AG08396 (cell line): ENCODE measurements at places on chromosomes 13 and 19.

GRCh38 chr19:6412447-6413091, 12.0 kb downstream of the KHSRP start:
- DNase-seq, result no peak

DNA sequence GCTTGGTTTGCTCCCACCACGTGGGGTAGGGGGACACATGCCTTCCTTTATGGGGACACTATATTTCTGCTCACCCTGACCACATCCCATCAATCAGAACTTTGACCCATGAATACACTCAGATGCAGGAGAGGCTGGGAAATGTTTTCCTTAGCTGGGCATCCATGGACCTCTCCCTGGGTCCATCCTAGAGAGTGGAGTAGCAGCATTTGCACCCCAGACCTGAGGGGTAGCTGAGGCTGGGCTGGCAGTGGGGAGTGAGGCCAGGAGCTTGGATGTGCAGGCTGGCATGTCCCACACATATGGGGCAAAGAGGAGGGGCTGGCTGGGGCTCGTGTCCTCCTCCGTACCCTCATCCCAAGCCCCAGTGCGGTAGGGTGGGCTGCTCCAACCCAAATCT, 152.8 kb downstream of the TM9SF2 start:
- DNase-seq, result no peak

DNA sequence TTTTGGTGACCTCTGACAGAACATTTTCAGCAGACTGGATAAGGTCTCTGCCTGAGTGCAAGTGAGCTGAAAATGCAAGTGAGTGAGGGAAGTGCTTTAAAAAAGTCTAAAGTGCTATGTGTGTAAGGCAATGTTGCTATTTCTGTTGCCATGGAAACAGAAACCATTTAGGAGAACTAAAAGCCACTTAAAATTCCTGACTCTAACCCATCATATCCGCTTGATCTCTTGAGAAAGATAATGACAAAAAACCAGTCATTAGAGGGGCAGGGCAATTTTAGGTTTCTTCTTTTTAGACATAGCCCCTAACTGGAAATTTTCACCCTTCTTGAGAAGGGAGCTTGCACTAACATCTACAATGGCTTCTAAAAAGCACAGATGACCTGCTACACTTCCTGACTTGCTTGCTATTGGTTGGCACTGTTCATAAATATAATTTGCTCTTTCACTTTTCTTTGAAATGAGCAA, at the start of gene CYSLTR2:
Gene CYSLTR2, plus strand, starts transcription at position 458 of the 468 bp plus-strand sequence. CDS start 52,889 bp downstream, outside the sequence.
- DNase-seq, result no peak

DNA sequence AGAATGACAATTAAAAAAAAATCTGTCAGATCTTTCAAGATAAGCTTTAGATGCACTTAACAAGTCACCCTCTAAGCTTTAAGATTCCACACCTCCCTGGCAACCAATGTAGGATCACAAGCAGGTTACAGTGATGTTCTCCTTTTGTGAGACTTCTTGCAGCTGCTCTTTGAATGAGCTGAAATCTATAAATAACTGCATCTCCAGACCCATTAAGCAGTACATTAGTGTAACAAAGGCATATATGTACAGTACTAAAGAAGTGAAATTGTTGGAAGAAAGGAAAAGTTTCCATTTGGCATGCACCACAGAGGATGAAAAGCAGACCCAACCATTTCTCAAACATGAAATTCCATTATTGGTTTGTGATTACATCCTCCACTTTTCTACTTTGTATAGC, 364.7 kb downstream of the ENOX1 start:
- no peak for DNase-seq

GRCh38 chr13:38496917-38497316, 147.3 kb downstream of the UFM1 start:
- DNase-seq, result no peak

- DNase-seq, result no peak
Observed at GRCh38 chr19:29596080-29596727, 9.9 kb upstream of the POP4 start.
